ENCODE measurements at places on chromosomes 7 and 10.

DNA sequence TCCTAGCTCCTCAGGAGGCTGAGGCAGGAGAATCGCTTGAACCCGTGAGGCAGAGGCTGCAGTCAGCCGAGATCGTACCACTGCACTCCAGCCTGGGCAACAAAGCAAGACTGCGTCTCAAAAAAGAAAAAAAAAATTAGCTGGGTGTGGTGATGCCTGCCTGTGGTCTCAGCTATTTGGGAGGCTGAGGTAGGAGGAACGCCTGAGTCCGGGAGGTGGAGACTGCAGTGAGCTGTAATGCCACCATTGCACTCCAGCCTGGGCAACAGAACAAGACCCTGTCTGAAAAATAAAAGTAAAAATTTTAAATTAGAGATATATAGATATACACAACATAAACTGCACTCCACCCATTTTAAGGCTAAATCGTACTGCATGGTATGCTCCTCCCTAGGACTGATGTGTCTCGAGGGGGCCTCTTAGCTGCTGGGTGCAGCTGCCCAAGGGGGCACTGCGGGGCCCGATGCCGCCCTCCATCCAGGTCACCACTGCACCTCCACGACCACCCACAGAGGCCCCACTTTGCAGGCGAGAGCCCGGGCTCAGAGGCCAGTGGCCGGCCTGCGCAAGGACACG lies 40.9 kb upstream of the FOXK1 start:
- no peak for DNase-seq

- peak; percentile 21 for DNase-seq
Measured at GRCh38 chr7:138151731-138152577, 75.7 kb downstream of the AKR1D1 start.

- no peak for DNase-seq
Measured at GRCh38 chr10:13724484-13724883, 137.7 kb downstream of the PRPF18 start.

GRCh38 chr7:130114776-130115175 lies 44.4 kb downstream of the KLHDC10 start:
- DNase-seq = no peak

DNA sequence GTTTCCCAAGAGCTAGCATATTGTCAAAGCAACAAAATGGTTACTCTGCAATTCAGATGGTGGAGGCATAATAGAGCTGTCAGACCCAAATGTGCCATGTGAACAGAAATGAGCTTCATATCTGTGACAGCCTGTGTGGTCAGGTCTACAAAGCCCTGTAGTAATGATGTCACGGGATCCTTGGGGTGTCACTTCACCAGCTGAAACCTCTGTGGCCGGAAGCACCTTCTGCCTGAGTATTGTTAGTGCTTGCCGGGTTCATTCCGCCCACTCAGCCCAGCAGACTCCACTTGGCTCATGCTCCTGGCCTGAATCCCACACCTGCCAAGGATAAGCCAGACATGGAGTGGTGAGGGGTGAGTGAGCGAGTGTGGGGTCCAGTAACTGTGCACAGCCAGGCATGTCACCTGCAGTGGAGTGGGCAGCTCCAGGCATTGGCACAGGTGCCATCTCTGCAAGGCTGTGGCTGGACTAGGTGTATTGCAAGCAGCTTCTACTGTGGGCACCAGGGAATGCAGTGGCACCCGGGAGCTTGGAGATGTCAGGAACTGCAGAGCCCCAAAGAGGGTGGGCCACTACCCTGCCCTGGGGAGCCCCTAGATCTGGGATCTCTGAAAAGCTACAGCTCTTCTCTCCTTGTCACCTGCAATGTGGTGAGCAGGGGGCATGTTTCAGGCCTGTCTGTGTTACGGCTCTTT lies 341.9 kb upstream of the CHRM2 start:
- DNase-seq = no peak

- peak; percentile 44 for DNase-seq
Measured at GRCh38 chr10:92688927-92689662, 660 bp upstream of the HHEX start.

GRCh38 chr7:93717217-93717900 lies 142.8 kb upstream of the CALCR start:
- peak; percentile 28 for DNase-seq

DNA sequence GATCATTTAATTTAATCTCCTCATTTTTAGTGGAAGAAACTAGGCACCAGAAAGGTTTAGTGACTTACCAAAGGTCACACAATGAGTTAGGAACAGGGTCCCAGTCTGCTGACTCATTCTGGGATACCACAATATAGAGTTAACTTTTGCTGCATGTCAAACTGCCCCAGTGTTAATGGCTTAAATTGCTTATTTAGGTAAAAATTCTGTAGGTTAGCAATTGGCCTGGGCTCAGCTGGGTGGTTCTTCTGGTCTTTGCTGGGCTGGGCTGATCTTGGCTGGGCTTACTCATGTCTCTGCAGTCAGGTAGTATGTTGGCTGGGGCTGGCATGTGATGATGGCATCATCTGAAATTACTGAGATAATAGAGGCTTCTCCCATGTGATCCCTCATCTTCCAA lies 111.6 kb downstream of the EMX2 start:
- no peak for DNase-seq

GRCh38 chr10:97633921-97634320 lies 621 bp upstream of the MORN4 start:
- peak; percentile 18 for DNase-seq

DNA sequence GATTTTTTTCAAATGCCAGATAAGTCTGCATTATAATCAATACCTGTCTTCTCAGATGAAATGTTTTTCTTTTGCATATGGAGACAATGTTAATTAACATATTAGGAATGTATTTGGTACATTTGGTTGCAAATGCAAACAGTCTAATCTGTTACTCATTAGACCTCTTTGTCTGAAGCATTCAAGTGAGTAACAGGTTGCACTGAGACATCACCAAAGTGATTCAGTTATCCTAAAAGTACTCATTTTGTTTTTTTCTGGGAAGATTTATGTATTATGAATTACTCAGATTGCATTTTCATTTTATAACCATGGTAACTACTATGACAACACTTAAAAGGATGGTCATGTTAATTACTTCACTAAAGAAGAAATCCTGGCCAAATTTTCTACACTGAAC lies 513.6 kb downstream of the HTR7 start:
- DNase-seq = no peak

- DNase-seq = peak; percentile 64
Measured at GRCh38 chr10:77505431-77506334, 131.9 kb downstream of the KCNMA1 start.

- no peak for DNase-seq
Measured at GRCh38 chr7:1814089-1814811, 144.2 kb downstream of the ELFN1 start.

- DNase-seq = peak; percentile 62
Measured at GRCh38 chr7:18402488-18403183, 92.9 kb upstream of the HDAC9 start.

DNA sequence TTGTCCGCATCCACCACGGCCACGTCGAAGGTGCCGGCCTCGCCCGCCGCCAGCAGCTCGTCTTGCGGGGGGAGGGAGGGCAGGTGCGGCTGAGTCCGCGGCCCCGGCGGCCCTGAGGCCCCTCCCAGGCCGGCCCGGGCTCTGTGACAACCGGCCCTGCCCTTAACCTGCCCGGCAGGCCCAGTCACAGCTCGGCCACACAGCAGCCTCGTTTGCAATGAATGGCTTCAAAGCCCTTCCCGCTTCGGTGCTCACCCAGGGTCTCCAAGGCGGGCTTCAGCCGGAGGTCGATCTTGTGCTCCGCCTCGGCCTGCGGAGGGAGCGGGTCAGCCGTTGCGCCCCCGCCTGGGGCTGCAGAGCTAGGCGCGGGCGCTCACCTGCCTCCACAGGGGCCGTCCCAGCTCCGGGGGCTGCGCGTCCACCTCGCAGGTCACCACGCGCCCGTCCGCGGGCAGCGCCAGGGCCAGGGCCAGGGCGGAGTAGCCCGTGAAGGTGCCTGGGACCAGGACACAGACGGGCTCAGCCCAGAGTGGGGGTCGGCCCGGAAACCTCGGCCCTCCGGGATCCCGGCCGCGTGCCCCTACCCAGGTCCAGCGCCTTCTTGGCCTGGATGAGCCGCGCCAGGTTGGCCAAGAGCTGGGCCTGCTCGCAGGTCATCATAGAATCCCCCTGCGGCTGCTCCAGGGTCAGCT lies 928 bp downstream of the COMTD1 start:
- no peak for DNase-seq

GRCh38 chr7:28481091-28481926 lies 69.0 kb downstream of the CREB5 start:
- peak; percentile 72 for DNase-seq

DNA sequence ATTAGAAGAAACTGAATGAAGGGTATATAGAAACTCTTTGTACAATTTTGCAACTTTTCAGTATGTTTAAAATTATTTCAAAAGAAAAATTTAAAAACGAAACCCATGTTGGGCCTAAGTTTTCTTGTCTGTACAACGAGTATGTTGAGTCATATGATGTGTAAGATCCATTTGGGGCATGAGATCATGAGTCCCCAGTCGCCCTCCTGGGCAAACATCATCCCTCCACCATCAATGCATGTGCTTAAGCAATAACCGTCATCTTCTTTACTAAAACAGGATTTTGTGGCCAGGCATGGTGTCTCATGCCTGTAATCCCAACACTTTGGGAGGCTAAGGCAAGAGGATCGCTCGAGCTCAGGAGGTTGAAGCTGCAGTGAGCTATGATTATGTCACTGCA lies 54.2 kb upstream of the CDCA7L start:
- DNase-seq = no peak

- DNase-seq = no peak
Measured at GRCh38 chr7:25235471-25235870, 7.2 kb upstream of the NPVF start.

DNA sequence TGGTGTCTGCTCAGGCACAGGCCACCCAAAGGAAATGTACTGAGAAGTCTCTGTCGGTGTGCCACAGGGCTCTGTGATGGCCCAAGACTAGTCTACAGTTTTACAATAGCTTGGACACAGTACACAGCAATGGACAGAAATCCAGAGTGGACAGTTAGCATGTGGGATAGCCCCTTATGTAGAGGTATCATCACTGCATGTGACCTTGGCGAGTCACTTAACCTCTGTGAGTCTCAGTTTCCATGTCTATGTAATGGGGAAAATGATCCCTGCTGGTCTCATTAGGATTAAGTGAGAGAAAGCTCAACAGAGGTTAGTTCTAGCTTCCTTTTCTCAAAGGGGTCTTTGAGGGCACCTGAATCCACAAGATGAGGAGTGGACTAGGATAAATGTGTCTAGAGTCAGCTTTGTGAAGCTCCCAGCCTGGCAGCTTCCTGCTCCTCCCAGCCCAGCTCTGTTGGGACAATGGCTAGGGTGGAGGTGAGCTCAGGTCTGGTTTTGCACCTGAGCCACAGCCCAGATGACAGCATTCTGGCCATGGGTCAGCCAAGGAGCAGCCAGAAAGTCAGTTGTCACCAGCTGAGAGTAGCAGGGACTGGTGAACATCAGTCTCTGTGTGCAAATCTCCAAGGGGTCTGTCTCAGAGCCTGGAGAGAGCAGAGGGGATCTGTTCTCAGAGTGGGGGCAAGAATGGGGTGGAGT lies 17.9 kb downstream of the CRHR2 start:
- no peak for DNase-seq

DNA sequence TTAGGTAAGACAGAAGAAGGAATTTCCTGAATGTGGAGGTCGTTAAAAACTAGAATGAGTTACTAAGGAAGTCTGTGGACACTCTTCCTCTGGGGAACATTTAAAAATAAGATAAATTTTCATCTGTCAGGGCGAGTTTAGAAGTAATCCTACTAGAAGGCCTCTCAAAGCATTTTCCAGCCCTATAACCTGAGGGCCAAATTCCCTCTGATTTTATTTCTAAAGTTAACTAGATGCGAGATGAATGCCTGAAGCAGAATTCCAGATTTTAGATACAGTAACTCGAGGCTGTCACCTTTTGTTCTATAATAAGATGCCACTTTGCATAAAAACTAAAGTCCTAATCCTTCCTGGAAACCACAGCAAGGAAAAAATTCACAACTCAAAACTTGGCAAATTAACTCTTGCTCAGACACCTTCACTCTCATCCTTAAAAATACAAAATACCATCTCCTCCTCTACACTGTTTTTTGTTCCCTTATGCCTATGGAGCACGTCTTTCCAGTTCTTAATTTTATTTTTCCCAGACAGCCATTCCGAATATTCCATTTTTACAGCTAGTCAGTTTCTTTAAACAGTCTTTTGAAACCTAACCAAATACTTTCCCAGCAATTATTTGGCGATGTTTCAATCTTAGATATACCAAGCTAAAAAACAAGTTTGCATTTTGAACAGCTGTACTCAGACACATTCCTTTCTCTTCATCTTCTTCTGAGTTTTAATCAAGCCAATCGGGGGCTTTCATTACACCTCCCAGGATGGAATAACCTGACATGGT lies 420.7 kb upstream of the NFE2L3 start:
- peak; percentile 5 for DNase-seq

DNA sequence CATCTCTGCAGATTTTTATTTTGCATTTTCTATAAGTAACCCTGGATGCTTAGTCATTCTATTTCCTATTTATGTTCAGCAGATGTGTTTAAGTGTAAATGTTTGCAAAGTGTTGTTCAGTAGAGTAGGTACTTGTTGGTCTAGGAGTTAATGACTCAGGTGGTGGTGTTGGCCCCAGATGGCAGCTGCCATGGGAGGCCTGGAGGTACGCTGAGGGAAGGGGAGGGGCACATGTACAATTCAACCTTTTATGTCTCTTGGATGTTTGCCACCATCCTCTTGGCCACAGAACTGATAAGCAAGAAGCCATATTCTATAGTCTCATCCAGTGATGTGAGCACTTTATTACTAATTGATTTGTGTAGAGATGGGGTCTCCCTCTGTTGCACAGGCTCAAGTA lies 68.1 kb upstream of the SLC39A12 start:
- DNase-seq = no peak

GRCh38 chr10:75407713-75408508 lies 6.3 kb upstream of the ZNF503 start:
- no peak for DNase-seq

GRCh38 chr10:85100495-85100894 lies 772.1 kb downstream of the CCSER2 start:
- DNase-seq = no peak

DNA sequence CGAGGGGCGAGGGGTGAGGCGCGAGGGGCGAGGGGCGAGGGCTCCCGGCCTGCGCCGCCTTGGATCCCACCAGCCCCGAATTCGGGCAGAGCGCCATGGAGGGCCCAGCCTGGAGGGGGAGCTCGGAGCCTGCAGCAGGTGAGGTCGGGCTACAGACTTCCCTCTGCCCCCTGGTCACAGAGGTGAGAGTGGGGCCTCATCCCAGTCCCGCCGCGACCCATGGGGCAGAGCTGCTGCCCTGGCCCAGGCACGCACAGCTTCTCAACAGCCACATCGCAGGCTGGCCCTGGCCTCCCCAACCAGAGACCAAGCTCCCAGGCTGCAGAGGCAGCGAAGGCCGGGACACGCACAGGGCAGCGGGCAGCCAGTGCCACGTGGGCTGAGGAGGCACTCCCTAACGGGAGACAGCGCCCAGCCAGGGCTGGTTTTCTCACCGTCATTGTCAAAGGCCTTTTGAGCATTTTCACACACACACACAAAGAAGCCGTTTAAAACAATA lies 191.8 kb downstream of the PTPRN2 start:
- DNase-seq = no peak

- no peak for DNase-seq
Measured at GRCh38 chr7:80924090-80924489, 5.2 kb upstream of the SEMA3C start.

- peak; percentile 86 for DNase-seq
Measured at GRCh38 chr7:152383341-152384234, 52.2 kb downstream of the KMT2C start.

- no peak for DNase-seq
Measured at GRCh38 chr7:92717623-92717992, 118.8 kb downstream of the CDK6 start.

- no peak for DNase-seq
Measured at GRCh38 chr10:122163174-122164022, 107.7 kb upstream of the BTBD16 start.
